Lower lobe of right lung (tissue), 2 donors: ENCODE measurements at places on chromosomes 4 and X.

- DNase-seq = no peak
- H3K36me3 ChIP-seq = no peaks in the 10 kb centered on the region
- no peak overlapping the region for H3K4me3 ChIP-seq
- peaks cover 4% of the 10 kb centered on the region for H3K27me3 ChIP-seq
- H3K27ac ChIP-seq = no peak overlapping the region
- no peaks in the 10 kb centered on the region for H3K4me1 ChIP-seq
These were observed 27.6 kb upstream of the CFAP299 start for GRCh38 chr4:80307774-80308465.

DNA sequence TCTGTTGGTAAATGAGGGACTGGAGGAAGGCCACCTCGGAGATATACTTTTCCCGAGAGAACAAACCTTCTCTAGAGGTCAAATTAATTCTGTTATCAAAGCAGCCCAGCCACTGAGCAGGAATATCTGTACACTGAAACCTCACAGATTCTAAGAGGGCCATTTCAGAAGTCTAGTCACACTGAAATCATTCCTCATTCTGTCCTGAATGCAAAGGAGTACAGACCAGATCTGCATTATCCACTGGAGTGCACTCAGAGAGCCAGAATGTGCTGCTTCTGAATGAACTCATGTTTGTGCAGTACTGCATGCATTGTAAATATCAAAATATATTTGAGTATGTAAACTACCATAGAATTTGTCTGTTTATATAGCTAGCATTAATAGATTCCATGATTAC lies 278.3 kb upstream of the FSTL5 start:
- H3K27ac ChIP-seq = no peak overlapping the region
- H3K27me3 ChIP-seq = no peaks in the 10 kb centered on the region
- no peaks in the 10 kb centered on the region for H3K36me3 ChIP-seq
- no peak for DNase-seq
- no peaks in the 10 kb centered on the region for H3K4me1 ChIP-seq

- H3K4me1 ChIP-seq = no peaks in the 10 kb centered on the region
- H3K27me3 ChIP-seq = no peaks in the 10 kb centered on the region
- no peak overlapping the region for H3K27ac ChIP-seq
- H3K36me3 ChIP-seq = no peaks in the 10 kb centered on the region
- no peak for DNase-seq
- no peak overlapping the region for H3K4me3 ChIP-seq
These were observed 655.0 kb downstream of the RPA4 start for GRCh38 chrX:97538745-97539144.

GRCh38 chr4:91064157-91064853 lies 937.1 kb downstream of the CCSER1 start:
- DNase-seq = no peak
- no peaks in the 10 kb centered on the region for H3K27me3 ChIP-seq
